Foreskin keratinocyte (primary cell): ENCODE measurements at places on chromosomes 16 and 17.

- no peak for DNase-seq
Observed at GRCh38 chr17:1473841-1474240, 17.8 kb upstream of the CRK start.

- DNase-seq, result no peak
Observed at GRCh38 chr16:17548825-17549224, 78.1 kb upstream of the XYLT1 start.

DNA sequence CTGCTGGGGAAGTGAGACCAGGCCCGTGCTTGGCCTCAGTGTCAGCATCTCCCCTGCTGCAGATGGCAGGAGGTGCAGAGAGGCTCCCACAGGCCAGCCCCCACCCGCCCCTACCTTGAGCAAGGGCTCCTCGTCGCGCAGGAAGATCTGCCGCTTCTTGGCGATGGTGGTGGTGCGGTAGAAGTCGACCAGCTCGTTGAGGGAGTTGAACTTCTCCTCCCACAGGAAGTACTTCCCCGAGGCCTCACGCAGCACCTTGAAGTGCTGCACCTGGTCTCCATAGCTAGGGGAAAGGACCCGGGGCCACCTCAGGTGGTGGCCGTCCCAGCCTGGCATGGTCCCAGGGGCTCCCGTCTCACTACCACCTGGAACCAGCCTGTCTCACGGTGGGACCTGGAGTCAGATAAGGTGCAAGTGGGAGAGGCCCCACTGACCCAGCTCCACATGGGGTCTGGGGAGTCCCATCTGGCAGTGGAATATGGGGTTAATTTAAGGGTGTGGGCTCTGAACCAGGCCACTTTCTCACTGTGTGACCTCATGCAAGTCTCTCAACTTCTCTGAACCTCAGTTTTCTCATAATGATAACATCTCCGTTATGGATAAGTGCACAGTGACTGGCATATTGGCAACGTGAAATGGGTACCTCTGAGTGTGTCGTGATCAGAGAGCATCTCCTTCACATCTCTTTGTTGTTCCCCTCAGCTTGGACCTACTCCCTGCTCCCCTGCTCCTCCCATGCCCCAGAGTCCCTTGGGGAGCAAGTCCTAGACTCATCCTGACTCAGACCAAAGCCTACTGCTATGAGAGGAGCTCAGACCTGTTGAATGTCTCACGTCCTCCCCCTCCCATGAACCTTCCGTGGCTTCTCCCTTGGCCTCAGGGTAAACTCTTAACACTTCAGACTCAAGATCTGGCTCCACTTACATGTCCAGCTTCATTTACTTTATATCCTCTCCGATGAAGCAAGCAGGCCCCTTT, 19.8 kb upstream of the FAM83G start:
- peak; percentile 70 for DNase-seq

GRCh38 chr17:34384271-34384670, 21.2 kb upstream of the CCL1 start:
- DNase-seq, result no peak

GRCh38 chr17:72706396-72706981, 386.0 kb downstream of the SLC39A11 start:
- DNase-seq, result no peak

DNA sequence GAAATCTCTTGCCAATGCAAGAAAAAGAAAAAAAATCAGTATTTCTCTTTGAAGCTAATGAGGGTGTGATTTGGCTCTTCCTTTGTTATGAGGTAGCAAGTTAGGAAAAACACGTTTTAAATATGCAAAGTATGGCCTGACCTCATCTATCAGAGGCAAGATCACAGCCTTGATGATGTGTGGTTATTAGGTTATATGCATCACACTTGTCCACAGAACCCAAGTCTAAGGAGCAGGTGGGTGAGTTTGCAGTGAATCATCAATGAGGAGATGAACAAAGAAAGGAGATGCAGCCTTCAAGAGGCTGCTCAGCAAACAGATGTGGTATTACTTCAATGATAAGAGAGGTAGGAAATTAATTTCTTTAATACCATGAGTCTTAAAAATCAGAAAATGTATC, 594.8 kb upstream of the CDH5 start:
- DNase-seq, result peak; percentile 12

DNA sequence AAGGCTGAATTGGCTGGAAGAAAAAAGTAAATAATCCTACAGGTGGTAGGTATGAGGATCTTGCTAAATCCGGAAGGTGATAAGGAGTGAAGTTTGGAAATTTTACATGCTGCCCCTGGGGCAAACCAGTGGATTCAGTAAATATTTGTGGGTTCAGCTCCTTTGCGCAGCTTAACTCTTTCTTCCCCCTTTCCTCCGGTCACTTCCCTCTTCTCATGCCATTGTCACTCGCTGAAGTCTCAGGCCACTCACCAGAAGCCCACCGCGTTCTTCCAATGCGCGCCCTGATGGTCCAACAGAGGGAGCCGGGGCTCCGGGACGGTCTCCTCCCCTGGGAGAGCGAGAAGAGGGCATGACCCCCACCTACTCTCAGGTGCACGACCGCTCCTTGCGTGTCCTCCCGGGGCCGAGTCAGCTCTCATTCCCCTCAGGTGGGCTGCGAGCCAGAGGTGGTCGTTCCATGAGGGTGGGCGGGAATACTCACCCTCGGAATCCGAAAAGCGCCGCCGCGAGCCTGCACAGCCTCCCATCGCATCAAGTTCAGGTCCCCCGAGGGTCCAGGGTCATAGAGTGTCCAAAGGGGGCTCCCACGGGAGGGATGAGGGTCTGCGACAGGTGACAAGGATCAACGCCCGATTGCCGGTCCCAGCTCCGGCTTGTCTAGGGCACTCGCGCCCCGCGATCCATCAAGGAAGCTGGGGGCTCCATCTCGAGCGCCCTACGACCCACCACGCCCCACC, 474 bp downstream of the CLN3 start:
- DNase-seq, result peak; percentile 57

DNA sequence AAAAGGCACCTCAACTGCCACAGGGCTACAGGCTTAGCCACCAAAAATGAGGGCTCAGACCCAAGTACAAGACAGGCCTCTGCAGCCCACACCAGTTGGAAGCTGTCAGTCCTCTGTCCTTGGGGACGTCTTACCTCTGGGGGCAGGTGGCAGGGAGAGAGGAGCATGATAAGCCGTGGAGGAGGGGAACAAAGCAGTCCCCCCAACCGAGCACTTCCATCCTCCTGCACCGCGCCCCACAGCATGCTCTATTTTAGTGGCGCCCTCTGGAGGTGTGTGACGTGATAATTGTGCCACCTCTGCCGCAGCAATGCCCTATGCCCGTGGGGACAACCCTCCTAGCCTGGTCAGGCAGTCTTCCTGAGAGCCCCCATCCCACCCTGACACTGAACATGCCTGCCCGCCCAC, 13.6 kb downstream of the G6PC3 start:
- no peak for DNase-seq

DNA sequence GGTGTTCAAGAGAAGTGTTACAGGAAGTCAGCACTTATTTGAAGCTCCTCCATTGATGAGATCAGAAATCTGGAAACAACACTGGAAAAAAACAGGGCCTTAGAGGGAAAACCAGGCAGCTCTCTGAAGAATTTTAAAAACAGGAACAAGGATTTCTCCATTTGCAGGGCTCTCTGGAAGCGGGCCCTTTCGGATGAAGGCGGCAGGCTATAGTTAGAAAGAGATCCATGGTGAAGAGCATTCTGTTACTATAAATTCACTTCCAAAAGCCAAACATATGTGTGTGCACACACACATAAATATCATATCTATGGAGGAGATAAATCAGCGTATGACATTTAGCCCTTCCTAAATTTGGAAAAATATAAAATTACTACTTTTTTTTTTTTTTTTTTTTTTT, 42.6 kb upstream of the GRIN2A start:
- DNase-seq, result no peak

DNA sequence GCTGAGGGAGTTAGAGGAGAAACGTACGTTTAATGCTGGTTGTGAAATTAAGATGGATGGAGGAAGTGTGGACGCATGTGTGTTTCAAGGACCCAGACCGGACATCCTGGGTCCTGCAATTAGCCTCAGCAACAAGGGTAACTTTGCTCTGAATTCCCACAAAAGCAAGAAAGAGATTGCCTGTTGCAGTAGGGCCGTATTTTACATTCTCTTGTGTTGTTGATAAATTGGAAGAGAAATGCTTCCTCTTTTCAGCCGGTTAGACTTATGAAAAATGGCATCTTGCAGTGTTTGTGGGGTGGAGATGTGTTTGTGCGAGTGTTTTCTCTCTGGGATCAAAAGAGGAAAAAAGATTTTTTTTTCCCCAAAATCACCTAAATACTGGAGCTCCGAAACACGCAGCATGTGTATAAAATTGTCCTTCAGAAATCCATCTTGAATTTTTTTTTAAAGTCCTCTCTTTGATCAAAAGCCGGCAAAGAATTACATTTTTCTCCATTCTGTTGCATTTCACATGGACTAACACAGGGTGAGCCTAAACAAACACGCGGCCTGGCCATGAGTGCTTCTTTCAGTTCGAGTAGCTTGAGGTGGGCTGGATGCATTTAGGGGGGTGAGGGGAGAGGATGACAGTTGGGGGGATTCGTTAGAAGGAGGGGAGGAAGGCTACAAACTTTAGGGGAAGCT, 251.6 kb downstream of the C16orf95 start:
- no peak for DNase-seq

DNA sequence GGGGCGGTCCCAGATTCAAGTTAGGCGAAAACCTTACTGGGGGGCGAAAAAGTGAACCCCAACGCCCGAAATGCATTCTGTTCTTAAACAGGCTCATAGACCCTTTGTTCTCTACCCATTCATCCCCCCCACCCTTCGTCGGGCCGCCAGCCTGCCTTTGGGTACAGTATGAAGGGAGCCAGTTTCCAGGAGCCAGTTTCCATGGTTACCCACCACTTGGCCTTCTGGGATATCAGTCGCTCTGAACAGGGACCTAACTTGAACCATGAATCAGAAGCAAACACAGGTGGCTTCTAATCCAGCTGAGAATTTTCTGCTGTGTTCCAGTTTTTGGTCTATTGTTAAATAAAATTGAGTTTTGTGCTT, 532 bp downstream of the DHX40 start:
- peak; percentile 81 for DNase-seq

- DNase-seq, result no peak
Observed at GRCh38 chr17:60664022-60664421, 13.6 kb upstream of the BCAS3 start.

GRCh38 chr16:81693041-81693743, 85.9 kb upstream of the PLCG2 start:
- no peak for DNase-seq

- no peak for DNase-seq
Observed at GRCh38 chr16:35733971-35734702, 2274.7 kb downstream of the TP53TG3F start.

GRCh38 chr17:81328978-81329926, 34.1 kb upstream of the SLC38A10 start:
- peak; percentile 94 for DNase-seq

GRCh38 chr16:52634104-52634503, 87.2 kb upstream of the TOX3 start:
- no peak for DNase-seq

DNA sequence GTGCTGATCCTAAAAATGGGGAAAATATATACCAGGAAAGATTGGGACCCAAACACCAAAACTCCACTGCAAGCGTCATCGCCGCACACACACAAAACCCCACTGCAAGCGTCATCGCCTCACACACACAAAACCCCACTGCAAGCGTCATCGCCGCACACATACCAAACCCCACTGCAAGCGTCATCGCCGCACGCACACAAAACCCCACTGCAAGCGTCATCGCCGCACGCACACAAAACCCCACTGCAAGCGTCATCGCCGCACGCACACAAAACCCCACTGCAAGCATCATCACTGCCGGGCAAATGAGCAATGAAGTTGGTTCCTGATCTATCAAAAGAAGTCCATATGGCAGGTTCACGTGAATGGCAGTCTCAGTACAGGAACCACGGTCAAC, 144.4 kb downstream of the SLC39A11 start:
- no peak for DNase-seq

DNA sequence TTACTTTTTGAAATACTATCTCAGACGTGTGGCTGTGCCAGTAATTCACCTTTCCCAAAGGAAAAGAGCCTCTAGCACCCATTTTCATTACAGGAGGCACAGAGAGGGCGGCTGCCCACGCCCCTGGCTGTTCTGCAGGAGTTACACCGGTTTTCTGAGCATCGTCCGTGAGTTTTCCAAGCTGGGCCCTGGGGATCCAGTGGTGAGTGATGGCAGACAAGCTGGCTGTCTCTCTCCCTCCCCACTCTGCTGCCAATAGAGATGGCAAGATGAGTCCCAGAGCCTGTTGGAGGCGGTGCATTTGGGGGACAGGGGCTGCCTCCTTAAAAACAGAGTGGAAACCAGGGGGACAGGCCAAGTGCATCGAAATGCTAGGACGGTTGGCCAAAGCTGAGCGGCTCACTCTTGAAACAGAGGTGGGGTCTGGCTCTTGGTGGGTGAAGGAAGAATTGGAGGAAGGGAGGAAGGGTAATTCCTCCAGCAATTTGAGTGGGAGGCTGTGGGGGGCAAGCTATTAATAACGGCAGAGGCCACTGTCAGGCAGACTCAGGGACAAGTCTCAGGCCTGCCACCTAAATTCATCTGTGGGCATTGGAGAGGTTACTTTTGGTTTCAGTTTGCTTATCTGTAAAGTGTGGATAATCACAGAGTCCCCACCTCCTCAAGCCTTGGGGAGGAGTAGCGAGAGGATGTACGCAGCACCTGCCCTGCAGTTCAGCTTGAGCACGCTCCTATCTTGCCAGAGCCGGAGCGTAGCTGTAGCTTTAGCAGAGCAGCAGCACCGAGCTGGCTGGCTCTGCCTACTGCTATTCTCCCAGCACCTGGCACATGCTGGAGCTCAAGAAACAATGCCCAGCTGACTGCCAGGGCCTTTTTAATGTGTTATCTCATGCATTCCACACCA, 7.5 kb upstream of the NOS2 start:
- no peak for DNase-seq

DNA sequence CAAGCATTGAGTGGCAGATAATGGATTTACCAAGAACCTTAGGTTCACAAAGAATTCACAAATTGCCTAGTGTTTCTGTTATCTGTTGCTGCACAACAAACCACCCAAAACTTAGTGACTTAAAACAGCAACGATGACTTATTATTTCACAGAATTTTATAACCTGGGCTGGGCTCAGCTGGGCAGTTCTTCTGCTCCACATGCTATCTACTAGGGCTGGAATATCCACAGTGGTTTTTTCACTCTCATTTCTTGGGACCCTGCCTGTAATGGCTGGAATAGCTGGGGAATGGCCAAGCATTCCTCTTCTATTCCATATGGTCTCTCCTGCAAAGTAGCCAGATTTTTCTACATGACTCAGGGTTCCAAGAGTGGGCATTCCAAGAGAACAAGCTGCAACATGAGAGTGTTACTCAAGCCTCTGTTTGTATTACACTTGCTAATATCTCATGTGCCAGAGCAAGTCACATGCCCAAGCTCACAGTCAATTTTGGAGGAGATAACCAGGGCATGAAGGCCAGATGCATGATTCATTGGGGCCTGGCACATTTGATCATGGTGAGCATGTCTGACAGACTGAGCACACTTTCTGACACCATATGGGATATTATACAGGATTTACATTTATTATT, 4.9 kb upstream of the PSMD7 start:
- peak; percentile 96 for DNase-seq

- DNase-seq, result peak; percentile 54
Observed at GRCh38 chr17:43832168-43832975, 574 bp downstream of the MPP3 start.

GRCh38 chr17:50181591-50182560, 16.1 kb downstream of the SGCA start:
- DNase-seq, result peak; percentile 51
